GF-D8 (cell line): ENCODE measurements at places on chromosomes 3 and 15.

DNA sequence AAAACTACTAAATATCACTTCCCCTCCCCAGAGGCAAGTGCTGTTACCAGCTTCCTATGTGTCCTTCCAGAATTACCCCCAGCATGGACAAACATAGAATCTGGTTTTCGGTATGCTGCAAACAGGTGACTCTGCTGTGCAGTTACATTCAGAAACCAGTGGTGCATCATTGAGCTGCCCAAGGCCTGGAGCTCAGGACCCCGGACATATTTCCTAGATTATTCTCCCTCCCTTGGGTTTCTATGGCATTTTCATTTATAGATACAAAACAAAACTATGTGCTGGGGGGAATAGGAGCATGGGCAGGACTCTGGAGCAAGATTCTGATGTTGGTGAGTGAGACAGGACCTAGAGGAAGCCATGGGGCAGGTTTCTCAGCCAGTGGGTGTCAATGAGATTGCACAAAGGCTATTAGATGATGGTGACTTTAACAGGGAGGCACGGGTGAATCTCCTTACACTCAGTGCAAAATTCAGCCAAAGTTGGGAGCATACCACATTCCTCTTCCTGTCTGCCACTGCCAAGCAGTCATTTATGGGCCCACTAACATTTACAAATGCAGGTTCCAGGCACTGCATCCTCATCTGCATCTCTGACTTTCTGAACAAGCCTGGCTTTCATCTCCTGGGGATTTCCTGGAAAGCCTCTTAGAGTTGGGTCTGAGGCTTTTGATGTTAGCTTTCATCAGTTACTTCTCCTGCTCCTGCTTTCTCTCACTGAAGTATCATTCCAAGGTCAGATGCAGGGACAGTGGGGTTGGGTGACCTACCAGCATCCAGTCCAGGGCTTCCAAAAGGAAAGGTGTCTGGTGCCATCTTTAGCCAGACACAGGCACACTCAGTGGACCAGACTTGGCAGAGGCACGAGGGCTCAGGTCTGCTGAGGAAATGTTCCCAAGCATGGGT, 44.5 kb downstream of the CMTM7 start:
- DNase-seq = no peak

GRCh38 chr3:71831599-71831998, 46.7 kb upstream of the PROK2 start:
- no peak for DNase-seq

DNA sequence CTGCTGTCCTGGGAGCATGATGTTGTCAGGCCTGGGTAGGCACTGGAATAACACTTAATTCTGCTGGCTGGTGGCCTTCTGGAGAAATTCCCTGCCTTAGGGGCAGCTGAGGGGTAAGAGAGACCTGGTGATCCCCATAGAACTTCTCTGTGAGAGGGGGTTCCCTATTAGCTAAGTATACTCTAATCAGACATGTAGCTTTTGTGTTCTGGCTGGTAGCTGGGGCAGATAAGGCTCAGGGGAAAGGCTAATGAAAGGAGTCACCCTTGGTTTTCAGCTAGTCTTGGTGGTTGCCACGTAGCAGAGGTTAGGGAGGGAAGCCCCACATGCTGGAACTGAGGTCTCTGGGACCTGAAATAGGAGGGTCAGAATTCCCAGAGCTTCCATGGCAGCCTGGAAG, 952 bp upstream of the HDDC3 start:
- DNase-seq = no peak

- no peak for DNase-seq
These were observed 1.2 kb downstream of the KNL1 start for GRCh38 chr15:40595219-40595618.

GRCh38 chr3:23221136-23221535, 18.0 kb downstream of the UBE2E2 start:
- DNase-seq = no peak

- DNase-seq = no peak
These were observed 117.6 kb downstream of the PDE8A start for GRCh38 chr15:85099195-85099803.

GRCh38 chr15:75508840-75509532, 57.5 kb upstream of the SIN3A start:
- peak; percentile 23 for DNase-seq

DNA sequence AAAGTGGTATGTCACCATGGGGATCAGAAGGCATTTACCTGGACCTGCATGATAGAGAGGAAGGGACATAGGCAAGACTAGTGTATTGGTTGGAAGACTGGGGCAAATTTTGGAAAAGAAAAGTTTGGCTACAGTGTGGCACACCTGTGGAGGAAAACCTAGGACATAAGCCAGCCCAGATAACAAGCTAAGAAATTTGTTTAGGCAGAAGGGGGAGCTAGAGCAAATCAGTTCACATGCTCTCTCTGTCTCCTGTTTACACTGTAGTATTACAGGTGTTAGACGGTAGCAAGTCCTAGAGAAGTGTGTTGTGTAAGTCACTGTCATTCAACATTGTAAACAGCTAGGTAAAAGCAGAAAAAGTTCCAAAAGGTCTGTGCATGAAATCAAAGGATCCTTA, 11.9 kb upstream of the ALDH1A2 start:
- no peak for DNase-seq

- no peak for DNase-seq
These were observed 85.8 kb downstream of the ANP32A start for GRCh38 chr15:68734881-68735280.

GRCh38 chr3:190229632-190230424, 92.4 kb downstream of the CLDN1 start:
- DNase-seq = no peak

GRCh38 chr3:25783661-25784512, 644 bp upstream of the NGLY1 start:
- DNase-seq = peak; percentile 71

- no peak for DNase-seq
These were observed 20.6 kb downstream of the SLC35G2 start for GRCh38 chr3:136839556-136839931.

GRCh38 chr3:13213911-13214846, 140.9 kb upstream of the IQSEC1 start:
- DNase-seq = no peak
